HFFc6 (cell line): ENCODE measurements at places on chromosomes 7 and 10. TPM values are rescaled to one million over a fixed set of nuclear protein-coding genes. Genes with fewer than 3 reads are reported as not detected.

Gene FAM25G
- not detected in 2 replicates for total RNA-seq

Gene FIGNL1
- total RNA-seq = 6.2 to 13.1 TPM (median 11.7 TPM) in 3 replicates

Gene RBM20
- total RNA-seq = not detected in 2 replicates

Gene PHKG1
- 0.21 to 0.32 TPM (median 0.21 TPM) in 3 replicates for total RNA-seq

Gene ELMO1
- not detected in 3 replicates for total RNA-seq

Gene GNGT1
- total RNA-seq = not detected in 3 replicates

Gene SMO
- 0.10 to 1.1 TPM (median 0.23 TPM) in 3 replicates for total RNA-seq

Gene SLC37A3
- 23.5 to 32.8 TPM (median 24.9 TPM) in 3 replicates for total RNA-seq

Gene PCLO
- total RNA-seq = 0.43 to 2.3 TPM (median 0.57 TPM) in 3 replicates

- H3K4me1 ChIP-seq = no peaks in the 10 kb centered on the region
- no peak overlapping the region for H3K27ac ChIP-seq
- peaks cover 2% of the 10 kb centered on the region; the same call in 1 of the 2 replicates for H3K27me3 ChIP-seq
- DNase-seq = no peak
- no peaks in the 10 kb centered on the region for H3K36me3 ChIP-seq
Measured at GRCh38 chr10:89888321-89889070, 187.1 kb downstream of the KIF20B start.

DNA sequence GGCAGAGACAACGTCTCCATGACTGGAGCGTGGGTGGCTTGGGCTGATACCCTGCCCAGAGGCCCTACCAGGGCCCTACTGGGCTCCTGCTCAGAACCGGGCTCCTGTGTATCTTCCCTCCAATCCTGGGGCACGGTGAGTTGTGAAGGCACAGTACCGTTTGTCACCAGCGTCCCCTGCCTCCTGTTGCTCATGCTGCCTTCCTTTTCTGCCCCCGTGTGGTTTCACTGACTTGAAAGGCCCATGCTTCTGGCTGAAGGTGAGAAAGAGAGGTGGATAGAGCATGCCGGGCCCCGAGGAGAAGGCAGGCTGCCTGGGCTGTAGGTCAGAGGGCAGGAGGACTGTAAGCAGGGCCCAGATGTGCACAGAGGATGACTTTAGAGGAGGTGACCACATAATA, 9.1 kb upstream of the DMBT1 start:
- H3K36me3 ChIP-seq = no peaks in the 10 kb centered on the region
- no peak overlapping the region for H3K4me3 ChIP-seq
- no peaks in the 10 kb centered on the region; the same call in 1 of the 2 replicates for H3K4me1 ChIP-seq
- DNase-seq = no peak
- H3K27ac ChIP-seq = no peak overlapping the region

DNA sequence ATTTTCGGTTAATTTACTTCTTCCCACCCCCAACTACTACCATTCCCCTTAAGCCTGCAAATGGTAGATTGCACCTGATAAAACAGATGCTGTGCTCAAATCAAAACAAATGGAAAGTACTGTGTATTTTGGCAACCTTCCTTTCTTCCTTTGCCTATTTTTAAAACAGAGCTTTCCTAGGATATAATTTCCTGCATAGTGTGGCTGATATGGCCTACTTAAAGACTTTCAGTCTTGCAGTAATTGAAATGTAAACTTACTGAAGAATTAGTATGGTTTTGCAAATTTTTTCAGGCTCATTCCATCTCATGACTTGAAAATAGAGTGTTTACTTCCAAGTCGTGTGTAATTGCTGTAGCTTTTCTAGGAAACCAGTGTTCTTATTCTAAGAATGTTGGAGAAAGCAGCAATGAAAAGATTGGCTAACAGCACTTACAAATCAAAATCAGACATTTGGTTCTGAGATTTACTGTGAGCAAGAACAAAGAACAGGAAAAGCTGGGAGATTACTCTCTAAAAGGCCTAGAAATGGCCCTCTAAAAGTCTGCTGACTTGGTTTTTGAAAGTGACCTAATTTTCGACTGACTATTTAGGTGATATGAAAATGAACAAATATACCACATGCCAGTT, 52.0 kb downstream of the REEP3 start:
- H3K27me3 ChIP-seq = peaks cover 2% of the 10 kb centered on the region
- peaks cover 17% of the 10 kb centered on the region for H3K36me3 ChIP-seq
- peaks cover 29% of the 10 kb centered on the region for H3K4me1 ChIP-seq
- peak overlapping the region; percentile 75 for H3K27ac ChIP-seq
- DNase-seq = peak; percentile 27

GRCh38 chr7:3787717-3788264, 486.7 kb downstream of the SDK1 start:
- H3K4me1 ChIP-seq = no peaks in the 10 kb centered on the region
- H3K4me3 ChIP-seq = no peak overlapping the region
- DNase-seq = no peak
- no peak overlapping the region for H3K27ac ChIP-seq
- H3K36me3 ChIP-seq = 0 out of 2 replicates have a peak, but pooled peaks cover 4% of the 10 kb centered on the region

DNA sequence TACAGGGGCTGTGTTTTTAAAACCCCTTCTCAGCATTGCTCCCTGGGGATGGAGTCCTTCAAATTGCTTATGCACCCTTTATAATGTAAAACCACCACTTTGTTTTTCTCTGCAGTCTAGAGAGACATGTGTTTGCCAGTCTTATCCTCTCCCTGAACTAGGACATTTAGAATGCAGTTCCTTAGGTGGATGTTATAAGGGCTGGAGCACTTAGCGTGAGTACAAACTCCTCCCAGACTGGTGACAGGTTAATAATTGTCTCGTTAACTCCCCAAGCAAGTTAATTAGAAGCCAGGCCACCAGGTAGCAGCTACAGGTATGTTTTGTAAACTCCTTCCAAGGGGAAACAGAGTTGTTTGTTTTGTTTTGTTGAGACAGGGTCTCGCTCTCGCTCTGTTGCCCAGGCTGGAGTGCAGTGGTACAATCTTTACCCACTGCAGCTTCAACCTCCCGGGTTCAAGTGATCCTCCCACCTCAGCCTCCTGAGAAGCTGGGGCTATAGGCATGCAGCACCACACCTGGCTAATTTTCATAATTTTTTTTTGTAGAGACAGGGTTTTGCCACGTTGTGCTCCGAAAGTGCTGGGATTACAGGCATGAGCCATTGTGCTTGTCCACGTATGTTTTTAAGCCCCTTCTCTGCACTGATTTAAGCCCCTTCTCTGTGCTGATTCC, 100.2 kb downstream of the FAM107B start:
- no peaks in the 10 kb centered on the region for H3K36me3 ChIP-seq
- no peak for DNase-seq
- H3K4me1 ChIP-seq = peaks cover 17% of the 10 kb centered on the region
- H3K27me3 ChIP-seq = peaks cover 27% of the 10 kb centered on the region
- no peak overlapping the region for H3K27ac ChIP-seq

- peaks cover 13% of the 10 kb centered on the region for H3K36me3 ChIP-seq
- H3K27me3 ChIP-seq = no peaks in the 10 kb centered on the region
- H3K4me3 ChIP-seq = no peak overlapping the region
- H3K4me1 ChIP-seq = peaks cover 27% of the 10 kb centered on the region
- peak; percentile 20 for DNase-seq
- H3K27ac ChIP-seq = peak overlapping the region; percentile 34; the same call in 1 of the 2 replicates
Measured at GRCh38 chr10:91198781-91199180, 21.7 kb upstream of the PCGF5 start.

DNA sequence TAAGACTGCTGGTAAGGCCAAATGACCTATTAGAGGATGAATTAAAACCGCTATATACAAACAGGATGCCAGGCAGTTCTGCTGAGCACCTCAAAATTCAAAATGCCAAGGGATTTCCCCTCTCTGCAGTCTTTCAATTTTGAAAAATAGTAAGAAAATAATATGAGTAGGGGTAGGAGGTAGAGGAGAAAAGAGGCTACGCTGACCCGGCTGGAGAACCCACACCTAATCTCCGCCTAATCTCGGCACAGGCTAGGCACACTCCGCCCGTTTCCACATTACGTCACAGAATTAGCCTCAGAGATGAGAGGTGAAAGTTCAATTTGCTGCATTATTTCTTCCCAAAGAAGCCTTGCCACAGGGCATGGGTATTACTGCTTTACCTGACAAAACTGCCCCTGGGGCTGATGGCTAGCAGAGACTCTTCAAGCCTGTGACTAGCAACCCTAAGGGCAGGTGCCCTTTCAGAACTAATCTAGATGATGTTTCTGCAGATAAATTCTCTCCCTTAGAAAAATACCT, 21.3 kb upstream of the SPOCK2 start:
- H3K27ac ChIP-seq = no peak overlapping the region
- DNase-seq = no peak
- H3K4me1 ChIP-seq = peaks cover 24% of the 10 kb centered on the region
- no peaks in the 10 kb centered on the region for H3K36me3 ChIP-seq
- no peak overlapping the region for H3K4me3 ChIP-seq

- H3K36me3 ChIP-seq = no peaks in the 10 kb centered on the region
- no peak overlapping the region for H3K27ac ChIP-seq
- DNase-seq = no peak
- no peaks in the 10 kb centered on the region for H3K27me3 ChIP-seq
Measured at GRCh38 chr10:66180021-66180420, 745.8 kb upstream of the LRRTM3 start.

DNA sequence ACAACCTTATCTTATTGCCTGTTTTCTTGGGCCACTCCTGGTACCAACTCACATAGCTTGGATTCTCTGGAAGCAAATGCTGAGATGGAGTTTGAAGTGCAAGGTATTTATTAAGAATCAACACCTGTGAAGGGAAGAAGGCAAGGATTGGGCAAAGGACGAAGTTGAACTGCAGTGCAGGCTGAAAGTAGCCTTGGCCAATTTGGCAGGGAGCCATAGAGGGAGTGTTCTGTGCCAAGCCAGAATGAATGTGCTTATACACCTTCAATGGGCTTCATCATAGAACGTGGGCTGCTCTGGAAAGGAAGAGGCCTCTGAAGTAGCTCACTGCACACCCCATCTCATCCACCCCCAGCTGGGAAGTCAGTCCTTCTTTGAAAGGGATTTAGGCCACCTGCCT, 79.8 kb upstream of the IFRD1 start:
- DNase-seq = no peak
- H3K4me1 ChIP-seq = no peaks in the 10 kb centered on the region
- no peak overlapping the region for H3K27ac ChIP-seq
- no peak overlapping the region for H3K4me3 ChIP-seq

DNA sequence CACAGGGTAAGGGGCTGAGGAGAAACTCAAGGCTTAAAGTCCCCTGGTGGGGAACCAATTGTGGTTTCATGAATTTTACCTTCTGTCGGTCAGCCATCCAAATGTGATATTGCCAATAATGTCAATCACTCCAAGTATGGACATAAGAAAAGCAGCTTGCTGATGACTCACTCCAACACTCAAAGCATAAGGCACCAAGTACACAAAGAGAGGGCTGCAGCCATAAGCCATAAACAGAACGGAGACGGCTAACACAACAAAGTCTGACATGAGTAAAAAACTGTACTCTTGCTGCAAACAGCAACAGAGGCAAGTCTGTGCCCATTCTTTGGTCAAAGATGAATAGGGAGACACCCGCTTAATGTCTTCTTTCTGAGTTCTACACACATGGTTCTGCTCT, 24.2 kb downstream of the IFIT5 start:
- H3K4me1 ChIP-seq = peaks cover 7% of the 10 kb centered on the region; the same call in 1 of the 2 replicates
- no peak overlapping the region for H3K4me3 ChIP-seq
- H3K27ac ChIP-seq = no peak overlapping the region
- DNase-seq = no peak
